COR-L47 (cell line): ENCODE measurements at places on chromosomes 2 and 18.

DNA sequence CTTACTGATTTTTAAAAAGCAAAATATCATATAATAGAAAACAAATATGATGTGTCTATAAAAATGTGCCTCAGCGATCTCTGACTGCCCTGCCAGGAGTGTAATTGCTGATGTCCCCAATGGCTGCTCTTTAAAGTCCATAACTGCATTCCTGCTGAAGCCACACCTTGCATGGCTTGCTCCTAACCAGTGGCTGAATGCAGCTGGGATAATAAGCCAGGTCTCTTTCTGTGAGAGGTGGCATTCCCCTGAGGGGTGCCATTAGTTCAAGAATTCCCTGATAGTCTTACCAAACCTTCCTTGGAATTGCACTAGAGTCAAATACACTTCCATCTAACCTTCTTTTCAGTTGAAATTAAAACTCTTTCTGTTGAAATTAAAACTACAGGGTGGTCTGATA, 125.8 kb upstream of the ZNF804A start:
- DNase-seq = no peak

GRCh38 chr2:109736177-109736827, 57.8 kb upstream of the RGPD5 start:
- DNase-seq = peak; percentile 28

- no peak for DNase-seq
Measured at GRCh38 chr2:64737547-64737946, 83.8 kb upstream of the SERTAD2 start.

DNA sequence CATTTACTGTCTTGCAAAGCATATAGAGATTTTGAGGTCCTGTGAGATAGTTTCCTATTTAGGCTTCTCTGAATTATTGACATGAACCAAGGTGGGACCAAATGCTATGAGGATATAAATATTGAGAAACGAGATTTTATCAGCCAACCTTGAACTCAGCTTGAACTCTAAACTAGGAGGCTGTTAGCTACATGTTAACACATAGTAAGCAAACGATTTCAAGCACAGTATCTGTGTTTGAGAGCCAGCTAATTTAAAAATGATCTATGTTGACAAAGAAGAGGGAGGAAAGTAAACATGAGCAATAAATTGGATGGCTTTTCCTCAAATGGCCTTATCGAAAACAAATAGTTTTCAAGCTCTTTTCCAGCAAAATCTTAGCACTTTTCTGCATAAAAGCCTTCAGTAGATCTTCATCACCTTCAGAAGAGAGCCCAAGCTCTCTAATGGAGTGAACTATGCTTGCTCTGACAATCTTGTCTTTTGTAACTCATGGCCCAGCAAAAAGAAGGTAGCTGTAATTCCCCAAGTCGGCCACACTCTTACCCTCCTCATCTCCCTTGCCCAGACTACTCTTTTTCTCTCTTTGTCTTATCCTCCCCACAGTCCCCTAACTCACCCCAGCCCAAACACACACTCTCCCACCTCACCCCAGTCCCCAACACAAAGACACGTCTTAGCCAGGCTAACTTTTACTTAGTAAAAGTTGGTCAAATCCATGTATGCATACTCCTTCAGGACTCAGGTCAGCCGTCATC, 14.7 kb downstream of the CD28 start:
- no peak for DNase-seq

GRCh38 chr2:240926516-240927389, 20.6 kb downstream of the CROCC2 start:
- no peak for DNase-seq

DNA sequence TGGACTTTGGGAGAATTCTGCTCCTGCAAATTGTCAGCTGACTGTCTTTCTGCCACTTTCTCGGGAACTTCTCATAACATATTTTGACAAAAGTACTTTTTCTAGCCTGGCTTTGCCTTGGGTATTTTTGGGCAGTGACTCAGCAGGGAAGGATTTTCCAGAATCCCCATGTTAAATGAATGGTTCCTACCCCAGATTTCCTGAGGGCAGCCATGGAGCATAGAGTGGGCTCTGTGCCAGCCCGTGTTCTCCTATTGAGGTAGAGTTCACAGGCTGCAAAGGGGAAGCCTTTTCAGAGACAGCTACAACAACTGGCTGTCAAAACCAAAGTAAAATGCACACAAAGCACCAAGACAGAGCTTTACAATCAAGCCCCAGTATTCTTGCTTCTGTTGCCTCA, 59.8 kb downstream of the BMP10 start:
- no peak for DNase-seq

DNA sequence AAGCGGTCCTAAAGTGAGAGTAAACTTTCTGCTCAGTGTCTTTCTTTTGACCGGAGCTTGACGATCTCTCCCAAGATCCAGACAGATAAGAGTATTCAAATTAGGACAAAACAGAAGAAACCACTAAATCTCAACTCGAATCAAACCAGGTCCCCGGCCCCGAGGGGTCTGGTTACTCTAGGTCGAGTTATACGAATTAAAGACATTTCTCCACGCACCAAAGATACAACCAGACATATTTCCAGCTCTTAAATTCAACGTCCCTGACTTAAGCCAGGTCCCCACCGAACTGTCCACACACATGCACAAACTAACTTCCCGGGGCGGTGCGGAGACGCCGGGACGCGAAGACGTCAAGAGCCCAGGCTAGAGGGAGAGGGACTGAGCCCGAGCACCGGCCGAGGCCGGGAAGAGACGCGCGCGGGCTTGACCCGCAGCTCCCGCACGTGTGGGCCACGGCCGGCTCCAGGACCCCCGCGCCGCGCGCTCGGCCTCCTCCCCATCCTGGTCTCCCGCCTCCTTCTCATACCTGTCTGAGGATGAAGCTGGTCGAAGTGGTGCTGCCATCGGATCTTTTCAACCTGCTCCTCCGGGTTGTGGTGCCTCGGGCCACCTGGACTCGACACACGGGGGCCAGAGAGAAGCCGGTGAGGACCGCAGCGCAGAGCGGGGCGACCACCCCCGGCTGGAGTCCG, 896 bp downstream of the CACNB4 start:
- DNase-seq = no peak

DNA sequence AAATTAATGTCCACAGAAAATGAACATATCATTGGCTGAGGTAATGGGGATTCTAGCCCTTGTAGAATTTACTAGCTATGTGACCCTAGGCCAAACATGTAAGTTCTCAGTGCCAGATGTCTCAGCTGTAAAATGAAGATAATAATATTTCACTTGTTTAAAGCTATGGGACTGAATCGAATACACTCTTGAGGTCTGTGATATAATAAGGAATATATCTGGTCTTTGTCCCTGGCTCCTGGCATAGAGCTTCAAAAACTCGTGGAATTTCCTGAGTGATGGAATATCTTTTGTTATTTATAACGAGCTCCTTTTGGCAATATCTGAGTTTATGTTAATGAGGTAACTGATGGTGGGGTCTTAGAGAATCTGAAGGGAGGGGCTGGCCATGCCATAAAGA, 201.4 kb upstream of the CYP26B1 start:
- no peak for DNase-seq

- no peak for DNase-seq
Measured at GRCh38 chr2:37767959-37768925, 96.8 kb upstream of the CDC42EP3 start.

DNA sequence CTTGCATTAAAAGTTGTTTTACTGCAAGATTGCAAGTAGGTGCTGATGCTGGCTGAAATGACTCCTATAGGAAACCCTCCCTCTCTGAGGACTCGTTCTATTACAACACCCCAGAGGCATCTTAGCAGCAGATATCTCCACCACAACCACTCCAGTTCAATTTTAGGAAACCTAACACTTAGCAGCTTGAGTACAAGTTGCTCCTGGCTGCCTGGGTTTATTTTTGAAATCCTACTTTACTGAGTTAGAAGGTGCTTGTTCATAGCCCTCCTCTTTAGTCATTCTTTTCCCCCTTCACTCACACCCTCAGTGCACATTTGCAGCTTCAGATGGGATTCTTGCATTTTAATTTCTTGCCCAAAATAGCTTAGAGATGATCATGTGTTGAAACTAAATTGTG, 111.5 kb downstream of the MTCL1 start:
- DNase-seq = no peak

- no peak for DNase-seq
Measured at GRCh38 chr2:96163768-96164429, 18.7 kb upstream of the DUSP2 start.

DNA sequence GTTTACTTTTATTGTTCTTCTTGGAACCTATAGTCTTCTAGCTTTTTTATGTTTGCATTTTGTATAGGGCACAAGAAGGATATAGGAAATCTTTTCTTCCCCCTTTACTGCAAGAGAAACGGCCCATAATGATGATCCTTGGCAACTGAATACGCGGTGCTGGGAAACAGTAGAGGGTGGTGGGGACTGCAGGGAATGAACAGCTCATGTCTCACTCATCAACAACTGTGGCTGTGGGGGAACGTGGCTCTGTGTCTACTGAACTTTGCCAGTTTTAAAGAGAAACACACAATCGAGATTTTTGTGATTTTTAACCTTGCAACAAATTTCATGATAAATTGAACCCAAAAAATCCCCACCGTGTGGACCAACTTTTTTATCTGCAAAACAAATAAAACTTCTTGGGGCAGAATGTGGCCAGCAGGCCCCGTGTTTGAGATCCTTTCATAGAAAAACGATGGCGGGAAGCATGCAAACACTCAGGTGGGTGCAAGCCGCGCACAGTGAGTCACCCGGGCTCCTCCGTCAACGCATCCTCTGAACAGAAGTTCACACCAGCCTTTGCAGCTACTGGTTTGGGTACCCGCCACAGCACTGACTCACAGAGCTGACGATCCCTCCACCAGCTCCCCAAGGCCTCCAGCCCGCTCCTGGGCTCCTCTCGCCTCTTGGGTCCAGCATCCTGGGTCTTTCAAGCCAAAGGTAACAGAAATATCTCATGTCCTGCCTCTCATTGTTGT, 149.3 kb downstream of the COL6A3 start:
- DNase-seq = no peak

GRCh38 chr2:54558188-54559005, 102.3 kb downstream of the SPTBN1 start:
- peak; percentile 71 for DNase-seq

GRCh38 chr2:110994250-110994961, 126.3 kb upstream of the BCL2L11 start:
- DNase-seq = no peak

DNA sequence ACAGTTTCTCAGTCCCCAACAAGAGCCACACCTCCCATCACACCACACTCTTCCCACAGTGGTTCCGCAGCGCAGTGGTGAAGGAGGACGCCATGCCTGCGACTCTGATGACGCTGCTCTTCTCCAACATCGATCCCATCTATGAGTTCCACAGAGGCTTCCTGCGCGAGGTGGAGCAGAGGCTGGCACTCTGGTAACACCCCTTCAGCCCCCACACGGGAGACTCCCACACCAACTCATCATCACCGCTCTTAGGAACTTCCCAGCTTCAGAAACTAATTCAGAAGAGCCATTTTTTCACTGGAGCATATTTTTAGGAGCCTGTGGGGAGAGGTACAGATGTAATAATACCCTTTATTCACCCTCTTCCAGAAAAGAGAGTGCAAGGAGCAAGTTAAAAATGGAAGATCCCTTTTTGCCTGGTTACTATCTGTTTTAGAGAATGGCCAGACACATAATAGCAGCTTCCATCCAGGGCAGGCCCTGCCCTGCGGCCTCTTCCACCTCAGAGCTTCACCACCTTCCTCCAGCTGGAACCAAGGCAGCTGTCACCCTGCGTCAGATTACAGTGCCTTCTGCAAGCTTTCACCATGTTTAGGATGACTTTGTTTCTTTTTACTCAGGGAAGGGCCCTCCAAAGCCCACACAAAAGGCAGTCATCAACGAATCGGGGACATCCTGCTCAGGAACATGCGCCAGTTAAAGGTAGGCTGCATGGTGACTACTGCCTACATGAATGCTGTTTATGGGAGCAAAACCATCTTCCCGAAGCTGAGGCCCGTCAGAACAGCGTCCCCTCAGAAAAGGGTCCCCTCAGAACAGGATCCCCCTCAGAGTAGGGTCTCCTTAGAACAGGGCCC, 44.9 kb downstream of the STK25 start:
- no peak for DNase-seq

- DNase-seq = no peak
Measured at GRCh38 chr2:19336781-19337180, 21.6 kb downstream of the OSR1 start.

DNA sequence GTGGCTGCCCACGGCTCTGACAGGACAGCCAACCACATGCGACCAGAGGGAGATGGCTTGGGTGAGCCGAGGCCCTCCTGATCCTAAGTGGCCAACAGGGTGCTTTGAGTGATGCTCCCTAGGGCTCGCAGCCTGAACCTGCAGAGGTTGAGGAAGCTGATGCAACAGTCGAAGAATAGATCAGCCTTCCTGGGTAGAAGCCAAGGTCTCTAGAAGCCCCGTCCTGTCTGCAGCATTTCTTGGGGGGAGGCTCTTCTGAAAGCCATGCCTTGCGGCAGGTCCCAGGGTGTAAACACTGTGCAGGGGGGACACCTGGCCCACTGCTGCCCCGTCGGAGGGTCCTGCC, 136.4 kb downstream of the HDAC4 start:
- no peak for DNase-seq

DNA sequence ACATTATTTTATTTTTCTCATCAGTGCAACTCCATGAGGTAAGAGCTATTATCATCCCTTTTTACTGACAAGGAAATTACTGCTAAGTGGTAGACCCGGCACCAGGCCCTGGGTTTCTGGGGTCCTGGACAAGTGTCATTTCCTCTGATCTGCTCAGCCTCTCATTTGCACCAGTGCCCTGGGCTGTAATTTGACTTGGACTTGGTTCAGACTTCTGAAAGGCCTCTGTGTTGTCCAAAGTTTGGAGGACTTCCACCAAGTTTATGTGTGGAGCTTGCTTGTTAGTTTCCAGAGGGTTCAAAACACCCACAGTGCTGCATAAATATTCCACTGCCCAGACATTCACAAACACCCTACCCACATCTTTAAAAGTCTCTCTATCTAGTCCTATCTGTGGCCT, 44.0 kb upstream of the PPP1CB start:
- DNase-seq = no peak

GRCh38 chr2:161250864-161251436, 57.3 kb upstream of the PSMD14 start:
- peak; percentile 68 for DNase-seq

DNA sequence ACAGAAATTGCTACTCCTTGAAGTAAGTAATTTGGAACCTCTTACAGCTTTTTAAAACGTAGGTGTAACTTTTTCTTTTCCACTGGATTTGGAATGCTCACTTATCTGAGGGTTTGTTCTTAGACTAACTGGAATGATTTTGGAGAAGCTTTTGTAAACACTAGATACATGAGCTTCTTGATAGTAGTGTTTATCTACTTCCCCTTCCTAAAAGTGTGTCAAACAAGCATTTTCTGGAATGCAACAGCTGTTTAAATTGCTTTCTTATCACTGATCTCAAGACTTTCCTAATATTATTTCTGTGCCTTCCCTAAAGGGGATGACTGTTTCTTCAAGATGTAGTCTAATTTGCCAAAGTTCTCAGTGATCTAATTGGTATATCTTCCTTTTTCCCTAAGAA, 282.6 kb downstream of the CCDC178 start:
- no peak for DNase-seq

DNA sequence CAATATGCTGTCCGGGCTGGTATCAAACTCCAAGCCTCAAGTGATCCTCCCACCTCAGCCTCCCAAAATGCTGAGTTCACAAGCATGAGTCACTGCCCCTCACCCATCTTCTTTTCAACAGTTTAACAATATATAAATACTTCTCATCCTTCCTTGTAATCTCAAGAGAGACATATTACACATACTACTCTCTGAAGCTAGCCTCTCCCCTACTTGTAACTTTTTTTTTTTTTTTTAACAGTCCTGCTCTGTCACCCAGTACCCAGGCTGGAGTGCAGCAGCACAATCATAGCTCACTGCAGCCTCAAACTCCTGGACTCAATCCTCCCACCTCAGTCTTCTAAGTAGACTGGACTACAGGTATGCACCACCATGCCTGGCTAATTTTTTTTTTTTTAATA, 5.7 kb downstream of the GFPT1 start:
- DNase-seq = no peak

GRCh38 chr2:29723255-29724001, 198.0 kb downstream of the ALK start:
- DNase-seq = no peak
